ENCODE measurements at places on chromosomes 5 and 9. TPM values are rescaled to one million over a fixed set of nuclear protein-coding genes. Genes with fewer than 3 reads are reported as not detected.

Gene PCDHGB7
- 0.48 TPM for total RNA-seq

Gene SLC22A4
- total RNA-seq = 6.7 TPM

Gene CMYA5
- total RNA-seq = 0.12 TPM

Gene TRAF1
- 3.4 TPM for total RNA-seq

Gene ADAMTS12
- total RNA-seq = 31.7 TPM

Gene ANKRD18A
- not detected for total RNA-seq

Gene NIPAL4
- total RNA-seq = 0.10 TPM

Gene BARHL1
- not detected for total RNA-seq

Gene ABLIM3
- 19.1 TPM for total RNA-seq

Gene TAF11L10
- total RNA-seq = not detected

Gene AGGF1
- total RNA-seq = 28.6 TPM

Gene DDX31
- 9.6 TPM for total RNA-seq

Gene CDKN2B
- total RNA-seq = 9.5 TPM

Gene CARTPT
- total RNA-seq = not detected

Gene CAMSAP1
- total RNA-seq = 6.2 TPM

Gene ARSI
- not detected for total RNA-seq

Gene ANKRA2
- total RNA-seq = 19.5 TPM

Gene LCN2
- not detected for total RNA-seq

Gene SPINK13
- not detected for total RNA-seq

Gene AHRR
- 51.8 TPM for total RNA-seq

Gene GRHPR
- total RNA-seq = 129 TPM

Gene OTULINL
- 4.4 TPM for total RNA-seq

Gene SCGB3A2
- total RNA-seq = not detected

Gene CYLC2
- not detected for total RNA-seq

Gene SHOC1
- total RNA-seq = not detected

Gene NTMT1
- total RNA-seq = 39.2 TPM

Data from RPMI7951 (cell line).